ENCODE measurements at places on chromosomes 1 and 21. TPM values are rescaled to one million over a fixed set of nuclear protein-coding genes. Genes with fewer than 3 reads are reported as not detected.

Gene LCE2C
- not detected for polyA plus RNA-seq

Gene SPRR4
- not detected for polyA plus RNA-seq

Gene SPRR5
- polyA plus RNA-seq, result not detected

Gene ITLN1
- polyA plus RNA-seq, result not detected

Gene ANKRD34A
- polyA plus RNA-seq, result 7.3 TPM

Gene LIPI
- not detected for polyA plus RNA-seq

Gene TAS1R3
- 0.24 TPM for polyA plus RNA-seq

Gene ICOSLG
- 9.3 TPM for polyA plus RNA-seq

Gene PLA2G2F
- polyA plus RNA-seq, result not detected

Gene TDRD10
- polyA plus RNA-seq, result 0.27 TPM

Gene APH1A
- 179 TPM for polyA plus RNA-seq

Gene EPS8L3
- polyA plus RNA-seq, result not detected

Gene LRRC53
- polyA plus RNA-seq, result not detected

Gene DNASE2B
- polyA plus RNA-seq, result not detected

Gene PRAMEF25
- polyA plus RNA-seq, result not detected

Gene CNN3
- 184 TPM for polyA plus RNA-seq

Gene MPL
- polyA plus RNA-seq, result 0.32 TPM

Gene SLC45A1
- polyA plus RNA-seq, result 12.6 TPM

Gene KRTAP19-1
- not detected for polyA plus RNA-seq

Gene HAO2
- not detected for polyA plus RNA-seq

Gene OR2M3
- not detected for polyA plus RNA-seq

Gene PLA2G2C
- not detected for polyA plus RNA-seq

Gene LDLRAD1
- polyA plus RNA-seq, result not detected

Gene PYHIN1
- not detected for polyA plus RNA-seq

Gene CFHR2
- not detected for polyA plus RNA-seq

Gene CLDN8
- not detected for polyA plus RNA-seq

Gene CDC42BPA
- polyA plus RNA-seq, result 12.2 TPM

Gene KRTAP7-1
- not detected for polyA plus RNA-seq

Gene ZMYND12
- 6.8 TPM for polyA plus RNA-seq

Gene OR10K2
- not detected for polyA plus RNA-seq

Measured in brain (organoid and tissue), 16 donors.